RPMI8226 (cell line): ENCODE measurements at places on chromosomes 3 and 15.

DNA sequence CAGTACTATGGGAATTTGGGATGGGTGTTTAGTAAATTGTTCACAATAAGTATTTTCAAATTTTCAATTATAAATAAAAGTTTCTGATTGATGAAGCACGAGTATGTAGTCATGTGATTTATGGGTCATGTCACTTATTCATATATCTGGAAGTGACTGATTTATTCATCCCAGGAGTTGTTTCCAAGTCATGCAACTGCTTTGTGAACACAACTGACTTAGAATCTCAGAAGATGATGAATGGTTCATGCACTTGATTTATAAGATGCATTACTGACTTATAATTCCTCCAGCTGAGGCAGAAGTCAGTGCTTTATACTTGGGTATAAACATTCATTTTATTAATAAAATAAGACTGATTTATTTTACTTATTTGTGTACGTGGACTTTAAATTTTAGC, 137.8 kb upstream of the CBLB start:
- DNase-seq = no peak

DNA sequence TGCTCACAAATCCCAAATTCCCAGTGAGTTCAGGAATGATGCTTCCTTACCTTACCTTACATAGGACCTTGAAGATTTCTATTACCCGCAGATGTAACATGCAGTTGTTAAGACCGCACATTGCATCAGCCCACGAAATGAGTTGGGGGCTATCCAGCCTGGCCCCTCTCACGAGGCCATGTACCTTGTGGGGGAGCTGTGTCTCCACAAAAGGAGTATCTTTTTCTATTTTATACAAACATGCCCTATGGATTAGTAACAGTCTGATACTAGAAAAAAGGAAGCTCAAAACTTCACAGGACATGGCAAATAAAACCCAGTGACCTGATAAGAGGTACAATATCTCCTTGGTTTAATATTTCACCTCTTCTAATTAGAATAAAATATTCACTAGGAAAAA, 1086.8 kb upstream of the CFAP20DC start:
- DNase-seq = no peak

DNA sequence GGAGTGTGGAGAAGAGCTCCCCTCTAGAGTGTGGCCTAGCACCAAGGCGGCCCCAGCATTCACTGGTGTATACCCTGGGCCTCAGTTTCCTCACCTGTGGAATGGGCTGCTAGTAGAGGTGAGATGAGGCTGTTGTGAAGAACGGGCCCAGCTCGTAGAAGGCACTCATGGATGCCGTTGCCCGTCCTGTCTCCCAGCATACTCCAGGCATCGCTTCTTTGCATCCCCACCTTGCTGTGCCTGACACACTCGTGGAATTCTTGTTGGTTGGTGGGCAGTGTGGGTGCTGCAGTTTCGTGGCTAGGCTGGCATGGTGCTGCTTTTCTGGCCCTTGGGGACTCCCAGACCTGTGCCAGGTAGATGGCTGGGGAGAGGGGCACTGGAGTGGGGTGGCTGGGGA, 76.7 kb downstream of the SMAD6 start:
- DNase-seq = no peak

DNA sequence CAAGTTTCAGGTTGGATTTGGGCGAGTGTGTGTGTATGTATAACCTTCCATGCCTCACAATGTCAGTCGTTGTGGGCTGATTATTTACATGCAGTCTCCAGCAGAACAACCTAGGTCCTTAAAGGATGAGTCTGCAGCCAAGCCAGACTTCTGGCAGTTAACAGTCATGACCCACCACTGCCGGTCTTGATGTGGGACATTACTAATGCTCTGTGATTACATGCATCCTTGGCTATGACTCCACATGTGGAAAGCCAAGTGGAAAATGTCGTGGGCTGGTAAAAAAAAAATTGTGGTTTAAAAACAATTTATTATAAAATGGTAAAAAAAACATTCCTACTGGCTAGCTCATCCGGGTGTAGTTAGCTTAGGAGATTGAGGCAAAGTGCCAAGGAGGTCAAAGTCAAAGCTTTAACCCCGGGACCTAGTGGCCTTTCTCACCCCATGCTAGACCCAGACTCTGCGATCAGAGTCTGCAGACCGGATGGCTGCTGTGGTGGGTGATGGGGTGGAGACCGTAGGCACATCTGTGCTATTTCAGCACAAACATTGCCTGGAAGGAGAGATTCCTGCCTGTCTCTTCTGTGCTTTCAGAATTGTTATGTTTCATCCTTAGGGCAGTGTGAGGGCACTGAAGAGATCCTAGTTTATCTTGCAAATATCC, 6.8 kb downstream of the RARRES1 start:
- no peak for DNase-seq

- DNase-seq = no peak
These were observed 60.9 kb upstream of the CCNL1 start for GRCh38 chr3:157220883-157221282.

DNA sequence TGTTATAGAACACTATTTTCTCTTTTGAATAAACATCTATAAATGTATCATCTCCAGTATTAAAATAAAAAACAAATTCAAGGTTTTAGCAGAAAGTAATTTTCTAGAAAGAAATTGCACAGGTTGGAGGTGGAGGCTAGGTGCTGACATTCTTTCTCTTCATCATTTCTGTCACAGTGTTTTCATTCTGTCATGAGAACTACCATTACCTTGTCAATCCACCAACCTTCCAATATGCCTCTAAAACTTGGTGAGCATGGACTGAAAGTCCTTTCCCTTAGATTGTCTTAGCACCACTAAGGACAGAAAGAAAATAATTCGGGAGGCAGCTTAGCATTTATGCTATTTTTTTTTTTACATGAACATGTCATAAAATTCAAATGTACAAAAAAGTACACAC, 596.2 kb upstream of the DPPA4 start:
- no peak for DNase-seq
